ENCODE measurements at places on chromosomes 12 and 14.
A peak's percentile ranks its signal among the peaks of the same experiment; 100 is the strongest.

GRCh38 chr12:131135786-131136538 is 182.3 kb downstream of the ADGRD1 start:
- DNase-seq, result no peak

- no peak for DNase-seq
Observed at GRCh38 chr12:108784270-108784669, 53.0 kb upstream of the CORO1C start.

DNA sequence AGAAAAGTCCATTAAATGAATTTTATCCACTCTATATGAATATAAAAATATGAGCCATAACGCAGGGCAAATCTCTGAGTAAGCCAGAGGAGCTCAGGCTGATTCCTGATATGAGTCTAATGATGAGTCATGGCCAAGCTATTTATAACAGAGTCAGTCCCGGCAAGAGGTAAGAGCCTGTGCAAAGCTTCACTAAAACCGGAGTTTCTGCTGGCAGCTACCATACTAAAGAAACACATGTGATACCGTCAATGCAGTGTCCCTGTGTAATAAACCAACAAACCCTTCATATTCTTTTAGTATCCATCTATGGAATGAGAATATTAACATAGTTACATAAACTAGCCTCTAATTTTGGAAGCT is 319.4 kb downstream of the KCNC2 start:
- DNase-seq, result peak; percentile 68

GRCh38 chr12:111024205-111024801 is 103.9 kb upstream of the MYL2 start:
- peak; percentile 82 for DNase-seq

DNA sequence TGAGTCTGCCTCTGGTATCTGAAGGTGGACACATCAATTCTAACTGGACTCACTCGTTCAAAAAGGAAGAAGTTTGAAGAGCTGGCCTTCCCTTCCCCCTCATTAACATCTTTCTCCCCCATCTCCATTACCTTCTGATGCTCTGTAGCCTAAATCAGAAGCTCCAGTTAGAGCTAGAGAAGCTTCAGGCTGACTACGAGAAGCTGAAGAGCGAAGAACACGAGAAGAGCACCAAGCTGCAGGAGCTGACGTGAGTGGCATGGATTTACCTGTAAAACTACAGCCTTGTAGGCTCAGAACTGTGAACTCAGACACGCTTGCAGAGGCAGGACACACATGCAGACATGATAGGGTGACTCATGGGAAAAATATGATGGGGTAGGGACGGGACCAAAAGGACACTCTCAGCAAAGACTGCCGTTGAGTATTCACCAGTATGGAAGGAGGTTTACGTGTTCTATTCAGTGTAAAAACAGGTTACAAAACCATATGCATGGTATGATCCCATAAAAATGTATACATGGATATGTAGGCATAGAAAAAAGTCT is 14.3 kb upstream of the PIP4K2C start:
- DNase-seq, result no peak

All from RWPE1 (cell line).